ENCODE measurements at places on chromosomes 5 and 9.

DNA sequence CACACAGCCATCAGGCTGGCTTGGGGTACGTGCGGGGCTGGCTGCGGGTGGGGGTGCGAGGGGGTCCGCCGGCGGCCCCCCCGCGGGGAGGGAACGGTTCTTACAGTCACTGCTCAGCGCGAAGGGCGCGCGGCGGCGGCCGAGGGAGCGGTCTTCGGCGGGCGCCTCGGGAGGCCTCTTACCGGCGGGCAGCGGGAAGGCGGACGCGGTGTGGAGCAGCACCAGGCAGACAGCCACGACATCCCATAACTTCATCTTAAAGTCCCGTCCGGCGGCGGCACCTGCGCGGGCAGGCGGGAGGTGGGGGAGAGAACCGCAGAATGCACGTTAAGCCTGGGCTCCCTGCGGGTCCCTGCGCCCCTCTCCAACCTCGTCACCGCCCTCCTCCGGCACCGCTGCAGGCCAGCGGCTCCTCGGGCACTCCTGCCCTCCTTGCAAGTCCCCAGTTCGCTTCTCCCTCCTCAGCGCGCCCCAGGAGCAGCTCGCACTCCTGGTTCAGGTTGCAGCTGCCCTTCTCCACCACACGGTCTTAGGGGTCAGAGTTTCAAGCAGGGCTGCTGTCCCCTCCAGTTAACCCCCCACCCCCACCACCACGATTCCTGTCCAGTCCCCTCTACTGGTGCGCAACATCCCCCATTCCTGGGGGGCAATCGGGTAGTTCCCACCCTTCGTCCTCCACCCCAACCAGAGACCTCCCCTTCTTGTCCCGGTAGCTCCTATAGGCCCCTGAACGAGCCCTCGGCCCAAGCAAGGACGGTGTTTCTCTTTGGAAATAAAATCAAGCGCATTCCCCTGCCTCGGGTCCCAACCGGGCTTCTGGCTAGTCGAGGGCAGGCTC, 5.1 kb downstream of the GDNF start:
- DNase-seq: no peak

DNA sequence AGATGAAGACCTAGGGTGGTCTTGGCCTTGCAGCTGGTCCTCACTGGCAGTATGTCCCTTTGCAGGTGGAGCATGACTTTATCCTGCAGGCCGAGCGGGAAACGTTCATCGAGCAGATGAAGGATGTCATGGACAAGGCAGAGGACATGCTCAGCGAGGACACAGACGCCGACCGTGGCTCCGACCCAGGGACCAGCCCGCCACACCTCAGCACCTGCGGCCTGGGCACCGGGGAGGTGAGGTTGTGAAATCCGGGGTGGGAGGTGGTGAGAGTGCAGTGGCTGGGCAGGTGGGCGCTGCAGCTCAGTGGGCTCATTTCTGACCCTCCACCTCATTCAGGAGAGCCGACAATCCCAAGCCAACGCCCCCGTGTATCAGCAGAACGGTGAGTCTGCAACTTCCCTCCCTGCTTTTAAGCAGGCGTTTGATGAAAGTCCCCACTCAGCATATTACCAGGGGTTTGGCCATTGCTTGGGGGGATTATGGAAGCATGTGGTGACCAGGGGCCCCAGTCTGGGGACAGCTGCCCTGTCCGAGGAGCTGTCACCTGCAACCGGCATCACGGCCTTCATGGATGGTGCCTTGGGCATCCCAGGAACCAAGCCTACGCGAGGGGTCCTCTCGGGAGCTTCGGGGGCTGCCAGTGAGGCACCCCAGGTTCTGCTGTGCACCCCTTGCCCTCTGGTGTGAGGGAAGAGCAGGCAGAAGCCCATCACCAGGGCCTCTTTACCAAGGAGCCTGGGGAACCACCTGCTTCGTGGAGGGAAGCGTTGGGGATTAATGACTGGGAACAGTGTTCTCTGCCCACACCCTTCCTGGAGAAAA, 84.0 kb downstream of the WNK2 start:
- no peak for DNase-seq

DNA sequence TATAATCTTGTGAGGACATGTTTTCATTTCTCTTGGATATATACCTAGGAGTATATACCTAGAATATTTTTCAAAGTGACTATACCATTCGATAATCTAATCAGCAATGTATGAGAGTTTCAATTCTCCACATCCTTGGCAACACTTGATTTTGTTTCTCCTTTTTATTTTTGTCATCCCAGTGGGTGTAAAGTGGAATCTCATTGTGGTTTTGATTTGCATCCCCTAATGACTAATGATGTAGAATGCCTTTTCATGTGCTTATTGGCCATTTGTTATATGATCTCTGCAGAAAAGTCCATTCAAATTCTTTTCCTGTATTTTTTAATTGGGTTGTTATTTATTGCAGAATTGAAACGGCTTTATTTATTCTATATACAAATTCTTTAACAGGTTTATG, 15.2 kb downstream of the ZCCHC9 start:
- no peak for DNase-seq

GRCh38 chr5:137167187-137167586, 331.9 kb downstream of the SPOCK1 start:
- no peak for DNase-seq

DNA sequence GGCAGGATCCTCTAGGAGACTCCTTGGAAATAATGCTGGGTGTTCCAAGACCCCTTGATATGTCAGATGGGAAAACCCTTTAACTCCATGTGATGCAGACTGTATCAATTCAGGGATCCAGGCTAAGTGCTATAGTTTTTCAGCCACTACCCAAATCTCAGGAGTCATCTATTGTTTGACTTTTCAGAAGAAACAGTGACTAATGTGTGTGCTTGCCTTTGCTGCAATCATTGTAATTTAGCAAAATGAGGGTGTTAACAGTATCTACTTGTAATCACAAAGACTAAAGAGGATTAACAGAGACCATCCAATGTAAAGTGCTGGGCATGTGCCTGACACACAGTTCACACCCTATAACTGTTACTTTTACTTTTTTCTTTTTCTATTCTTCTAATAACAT, 309.6 kb upstream of the RFX3 start:
- DNase-seq: no peak

GRCh38 chr5:35899800-35900199, 38.6 kb downstream of the CAPSL start:
- no peak for DNase-seq

GRCh38 chr5:57804505-57804904, 321.9 kb upstream of the ACTBL2 start:
- no peak for DNase-seq

DNA sequence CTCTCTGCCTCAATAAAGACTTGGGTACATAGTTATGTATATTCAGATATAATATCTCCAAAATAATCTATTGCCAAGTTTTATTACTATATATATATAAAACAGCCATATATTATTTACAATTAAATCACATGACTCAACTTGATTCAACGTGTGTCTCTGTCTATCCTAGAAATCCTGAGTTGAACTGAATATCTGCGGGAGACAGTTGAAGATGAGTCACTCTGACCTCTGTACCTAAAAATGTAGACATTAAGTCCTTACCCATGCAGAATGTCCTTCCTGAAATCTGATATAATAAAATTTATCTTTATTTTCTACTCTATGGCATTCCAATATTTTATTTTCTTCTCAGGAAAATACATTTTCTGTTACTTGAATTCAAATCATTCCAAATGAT, 218.2 kb upstream of the PRDM9 start:
- no peak for DNase-seq

DNA sequence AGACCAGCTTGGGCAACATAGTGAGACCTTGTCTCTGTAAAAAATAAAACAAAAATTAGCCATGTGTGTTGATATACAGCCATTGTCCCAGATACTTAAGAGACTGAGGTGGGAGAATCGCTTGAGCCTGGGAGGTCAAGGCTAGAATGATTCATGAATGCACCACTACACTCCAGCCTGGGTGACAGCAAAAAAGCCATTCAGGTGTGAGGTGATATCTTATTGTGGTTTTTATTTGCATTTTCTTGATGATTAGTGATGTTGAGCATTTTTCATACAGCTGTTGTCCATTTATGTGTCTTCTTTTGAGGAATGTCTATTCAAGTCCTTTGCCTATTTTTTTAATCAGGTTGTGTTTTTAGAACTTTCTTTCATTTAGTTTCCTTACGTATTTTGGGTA, 23.2 kb downstream of the MTAP start:
- no peak for DNase-seq

DNA sequence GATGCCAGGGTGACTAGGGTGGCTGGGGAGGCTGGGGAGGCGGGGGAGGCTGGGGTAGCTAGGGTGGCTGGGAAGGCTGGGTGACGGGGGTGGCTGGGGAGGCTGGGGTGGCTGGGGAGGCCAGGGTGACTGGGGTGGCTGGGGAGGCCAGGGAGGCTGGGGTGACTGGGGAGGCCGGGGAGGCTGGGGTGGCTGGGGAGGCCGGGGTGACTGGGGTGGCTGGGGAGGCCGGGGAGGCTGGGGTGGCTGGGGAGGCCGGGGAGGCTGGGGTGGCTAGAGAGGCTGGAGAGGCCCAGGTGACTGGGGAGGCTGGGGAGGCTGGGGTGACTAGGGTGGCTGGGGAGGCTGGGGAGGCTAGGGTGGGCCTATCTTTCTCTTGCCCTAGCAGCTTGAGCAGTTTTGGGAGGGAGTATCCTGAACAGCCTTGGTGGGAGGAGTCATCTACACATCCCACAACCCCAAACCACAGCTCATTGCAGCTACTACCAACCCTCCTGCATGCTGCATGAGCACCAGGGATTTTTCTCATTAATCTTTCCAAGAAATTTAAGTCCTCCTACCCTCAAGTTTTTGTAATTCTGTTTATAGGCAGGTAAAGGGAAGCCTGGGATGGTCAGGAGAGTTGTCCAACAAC, 203.2 kb upstream of the IRX1 start:
- no peak for DNase-seq

DNA sequence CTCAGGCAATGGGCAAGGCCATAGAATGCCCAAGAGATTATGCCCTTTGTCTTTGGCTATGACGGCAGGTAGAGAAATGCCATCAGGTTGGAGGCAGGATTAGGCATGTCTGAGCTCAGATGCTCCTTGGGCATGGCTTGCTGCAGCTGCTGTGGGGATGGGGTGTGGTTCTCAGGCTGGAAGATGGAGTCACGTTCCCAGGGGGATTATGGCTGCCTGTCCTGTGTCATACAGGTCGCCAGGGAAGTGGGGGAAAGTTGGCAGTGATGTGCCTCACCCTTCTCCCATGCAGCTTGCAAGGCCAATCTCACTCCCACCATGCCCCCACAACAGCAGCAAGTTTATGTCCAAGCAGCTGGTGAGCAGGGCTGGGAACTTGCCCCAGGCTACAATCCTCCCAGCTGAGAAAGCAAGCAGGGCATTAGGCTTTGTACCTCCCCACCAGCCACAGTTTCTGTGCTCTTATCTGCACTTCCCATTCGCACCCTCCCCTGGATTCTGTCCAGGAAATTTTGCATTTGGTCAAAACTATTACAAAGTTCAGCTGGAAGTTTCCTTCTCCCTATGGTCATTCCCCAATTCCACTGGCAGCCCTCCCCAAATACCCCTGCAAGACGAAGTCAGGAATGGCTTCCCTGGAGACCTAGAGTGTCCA, 1788.0 kb upstream of the NUDT12 start:
- no peak for DNase-seq

GRCh38 chr5:91188755-91189154, 194.4 kb downstream of the ARRDC3 start:
- no peak for DNase-seq

DNA sequence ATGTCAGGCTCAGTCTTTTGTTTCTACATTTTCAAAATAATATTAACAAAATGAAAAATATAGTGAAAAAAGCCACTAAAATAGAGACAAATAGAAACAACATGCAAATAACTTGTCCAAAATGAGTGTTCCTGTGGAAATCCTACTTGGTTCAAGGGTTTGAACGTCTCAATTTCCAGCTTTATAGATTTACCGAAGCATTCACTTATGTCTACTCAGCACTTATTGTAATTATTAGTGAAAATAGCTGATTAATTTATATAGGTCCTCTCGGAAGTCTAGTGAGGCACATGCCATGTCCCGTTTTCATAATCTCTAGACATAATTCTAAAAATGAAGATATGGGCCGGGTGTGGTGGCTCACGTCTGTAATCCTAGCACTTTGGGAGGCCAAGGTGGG, 99.9 kb upstream of the NFIB start:
- DNase-seq: no peak

DNA sequence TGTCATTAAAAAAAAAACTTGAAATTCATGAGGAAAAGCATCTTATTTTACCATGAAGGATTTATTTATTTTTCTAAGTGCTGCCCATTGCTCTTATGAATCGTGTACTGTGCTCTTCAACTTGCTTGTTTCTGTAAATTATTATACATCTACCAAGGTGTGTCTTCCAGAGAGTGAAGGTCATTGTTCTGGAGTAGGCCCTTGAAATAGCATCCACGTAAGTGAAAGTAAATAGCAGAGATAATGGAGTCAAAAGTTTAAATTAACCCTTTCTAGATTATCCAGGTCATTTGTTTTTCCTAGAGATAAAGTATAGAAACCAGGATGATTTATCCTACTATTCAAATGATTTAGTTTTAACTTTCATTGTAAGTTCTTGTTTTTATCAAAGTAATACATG, 473.1 kb downstream of the DIRAS2 start:
- no peak for DNase-seq

DNA sequence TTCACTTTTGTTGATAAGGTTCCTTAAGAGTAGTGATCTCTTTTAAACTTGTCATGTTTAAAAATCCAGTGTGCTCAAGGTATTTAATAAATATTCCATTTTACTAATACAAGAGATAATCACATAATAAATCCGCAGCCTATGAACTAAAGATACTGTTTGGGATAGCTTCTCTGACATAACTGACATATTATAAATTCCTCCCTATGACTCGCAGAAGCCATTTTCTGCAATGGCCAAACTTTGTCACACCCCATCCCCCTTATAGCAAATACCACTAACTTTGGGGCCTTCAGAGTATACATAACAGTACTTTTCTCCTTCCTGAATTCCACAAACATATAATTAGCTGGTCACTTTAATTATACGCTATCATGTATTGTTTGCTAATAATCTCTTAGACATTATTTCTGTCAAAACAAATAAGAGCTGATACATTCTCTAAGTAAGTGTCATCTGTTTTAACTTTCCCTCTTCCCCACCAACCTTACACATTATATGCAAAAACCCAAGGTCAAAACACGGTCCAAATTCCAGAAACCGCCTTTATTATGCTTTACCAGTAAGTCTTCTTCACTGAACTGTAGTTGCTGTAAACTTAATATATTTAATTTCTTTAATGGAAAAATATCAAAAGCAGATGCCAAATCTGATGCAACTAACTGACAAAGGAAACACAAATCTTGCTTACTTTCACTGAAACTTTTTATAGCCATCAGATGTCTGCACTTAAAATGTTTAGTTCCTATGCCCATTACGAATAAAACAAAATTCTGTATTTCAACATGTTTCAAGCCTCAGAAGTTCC, 971 bp downstream of the TMEM267 start:
- DNase-seq: no peak

DNA sequence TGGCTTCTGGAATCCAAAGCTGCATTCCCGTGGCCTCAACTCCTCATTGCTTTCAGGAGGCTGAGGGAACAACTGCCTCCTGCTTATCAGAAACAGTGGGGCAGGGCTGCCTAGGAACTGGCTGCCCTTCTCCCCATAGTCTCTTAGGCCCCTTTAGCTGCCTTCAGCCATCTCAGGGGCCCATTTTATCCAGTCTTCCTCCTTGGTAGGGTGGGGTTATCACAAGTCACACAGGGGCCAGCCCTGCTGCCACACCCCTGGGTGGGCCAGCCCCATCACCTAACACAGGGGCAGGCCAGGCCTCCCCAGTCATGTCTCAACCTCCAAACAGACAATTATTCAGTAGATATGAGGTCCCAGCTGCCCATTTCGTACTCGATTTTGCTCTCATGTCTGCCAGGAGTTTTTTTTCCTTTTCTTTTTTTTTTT, 3.9 kb downstream of the ALAD start:
- no peak for DNase-seq
